ENCODE measurements at places on chromosomes 4 and X.

DNA sequence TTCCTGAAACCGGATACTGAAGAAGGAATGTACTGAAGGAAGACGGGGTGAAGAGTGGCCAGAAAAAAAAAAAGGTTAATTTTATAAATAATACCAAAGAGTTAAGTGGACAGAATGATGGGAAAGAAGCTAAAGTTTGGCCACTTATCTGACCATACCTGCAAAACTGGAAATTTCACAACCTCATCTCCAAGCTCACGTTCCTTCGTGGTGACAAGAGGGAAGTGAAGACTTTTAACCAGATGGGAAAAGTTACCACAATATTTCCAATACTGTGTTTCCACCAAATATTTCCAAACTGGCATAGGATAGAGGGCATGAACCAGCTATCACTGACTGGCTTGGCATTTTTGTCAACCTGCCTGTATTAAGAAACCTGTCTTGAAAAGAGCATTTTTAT is 56.4 kb downstream of the MAML3 start:
- DNase-seq, result no peak

DNA sequence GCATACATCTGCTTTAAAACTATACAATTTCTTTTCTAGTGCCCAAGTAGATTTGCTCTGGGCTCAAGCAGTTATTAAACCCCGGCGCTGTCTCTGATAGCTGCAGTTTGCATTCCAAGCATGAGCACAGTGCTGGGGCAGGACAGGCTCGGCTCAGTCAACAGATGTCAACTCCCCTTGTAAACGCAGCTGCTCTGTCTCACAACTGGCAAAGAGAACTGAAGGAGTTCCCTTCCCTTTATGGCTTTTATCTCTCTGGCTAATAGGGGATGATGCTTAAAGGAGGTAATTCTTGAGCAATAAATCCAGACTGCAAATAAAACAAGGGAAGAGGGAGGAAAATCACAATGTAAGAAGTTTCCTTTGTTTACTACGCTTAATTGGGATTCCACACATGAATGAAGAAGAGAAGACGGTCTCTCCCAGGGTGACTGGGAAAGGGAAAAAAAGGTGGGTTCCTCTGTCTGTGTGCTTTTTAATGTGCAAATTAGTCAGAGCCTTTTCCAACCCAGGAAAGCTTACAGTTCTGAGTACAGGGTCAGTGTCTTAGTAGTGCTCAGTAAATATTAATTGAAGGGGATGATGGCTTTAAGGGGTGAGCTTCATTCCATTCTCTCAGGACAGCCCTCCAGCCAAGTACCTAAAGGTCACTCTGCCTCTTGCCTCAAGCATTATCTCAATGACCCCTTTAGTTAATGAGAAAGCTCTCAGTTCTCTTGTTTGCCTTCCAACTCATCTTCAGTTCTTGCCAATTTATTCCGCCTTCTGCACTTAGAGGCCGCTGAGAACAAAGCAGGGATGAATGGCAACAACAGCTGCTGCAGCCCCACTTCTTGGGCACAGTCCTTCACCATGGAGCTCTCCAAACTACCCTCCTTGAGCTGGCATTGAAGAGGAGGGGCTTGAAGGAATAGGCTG is 155.7 kb upstream of the JADE1 start:
- DNase-seq, result no peak

DNA sequence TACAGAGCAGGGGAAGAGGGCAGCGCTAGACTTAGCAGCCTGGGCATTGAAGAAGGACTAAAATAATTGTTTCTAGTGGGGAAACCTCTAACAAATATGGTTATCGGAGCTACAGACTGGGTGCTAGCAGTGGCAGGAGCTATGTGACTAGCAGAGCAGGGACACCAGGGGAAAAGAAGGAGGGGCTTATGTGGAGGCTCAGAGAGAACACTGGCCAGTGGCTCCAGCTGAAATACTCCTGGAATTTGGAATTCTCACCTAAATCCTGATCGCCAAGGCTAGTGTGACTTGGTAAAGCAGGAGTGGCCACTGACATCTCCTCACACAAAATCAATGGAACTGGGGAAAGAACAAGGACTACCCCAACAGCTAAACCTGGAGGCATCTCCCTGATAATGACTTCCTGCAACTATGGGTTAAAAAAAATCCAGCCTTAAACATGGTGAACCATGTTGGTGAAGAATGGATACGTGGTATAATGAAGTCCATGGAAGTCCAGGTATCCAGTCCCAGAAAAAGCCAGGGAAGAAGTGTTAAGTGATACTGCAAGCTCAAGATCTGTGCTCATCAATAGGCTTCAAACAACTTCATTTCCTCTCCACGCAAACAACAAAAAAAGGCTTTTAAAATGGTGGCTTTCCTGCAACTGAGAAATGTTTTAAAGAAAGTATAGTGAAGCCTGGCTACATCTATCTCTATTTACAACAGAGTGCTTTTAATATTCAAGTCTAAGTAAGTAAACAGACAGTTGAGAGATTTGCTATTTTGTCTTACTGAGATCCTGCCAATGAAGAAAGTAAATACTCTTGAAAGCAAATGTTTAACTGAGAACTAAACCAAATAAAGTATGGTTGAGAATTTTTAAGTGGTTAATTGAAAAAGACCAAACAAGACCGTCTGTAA is 1.8 kb downstream of the TAPT1 start:
- no peak for DNase-seq

DNA sequence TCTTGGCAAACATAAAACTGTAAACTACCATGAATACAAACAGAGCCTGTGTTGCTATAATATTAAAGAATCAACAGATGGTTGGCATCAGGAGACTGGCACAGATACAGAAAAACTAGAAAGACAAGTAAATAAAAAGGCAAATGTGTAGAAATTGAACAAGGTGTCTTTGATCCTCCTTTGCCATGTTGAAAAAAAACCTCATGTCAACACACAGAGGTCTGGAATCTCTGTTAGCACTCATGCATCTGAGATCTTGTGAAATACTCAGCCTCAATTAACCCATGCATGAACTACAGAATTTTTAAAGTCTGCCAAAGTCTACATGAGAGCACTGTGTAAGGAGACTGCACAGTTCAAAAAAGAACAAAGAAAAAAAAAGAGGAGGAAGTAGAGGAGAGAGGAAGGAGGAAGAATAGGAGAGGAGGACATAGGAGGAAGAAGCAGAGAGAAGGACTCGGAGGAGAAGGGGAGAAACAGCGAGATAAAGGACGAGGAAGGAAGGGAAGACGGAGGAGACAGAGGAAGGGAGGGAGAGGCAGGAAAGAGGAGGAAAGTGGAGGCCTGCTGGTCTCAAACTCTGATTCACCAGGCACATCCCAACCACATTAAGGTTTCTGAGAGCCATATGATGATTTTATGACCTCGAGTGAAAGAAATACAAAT is 52.8 kb downstream of the PRDM5 start:
- no peak for DNase-seq

- DNase-seq, result no peak
These were observed 105.0 kb downstream of the TBL1X start for GRCh38 chrX:9569876-9570301.

DNA sequence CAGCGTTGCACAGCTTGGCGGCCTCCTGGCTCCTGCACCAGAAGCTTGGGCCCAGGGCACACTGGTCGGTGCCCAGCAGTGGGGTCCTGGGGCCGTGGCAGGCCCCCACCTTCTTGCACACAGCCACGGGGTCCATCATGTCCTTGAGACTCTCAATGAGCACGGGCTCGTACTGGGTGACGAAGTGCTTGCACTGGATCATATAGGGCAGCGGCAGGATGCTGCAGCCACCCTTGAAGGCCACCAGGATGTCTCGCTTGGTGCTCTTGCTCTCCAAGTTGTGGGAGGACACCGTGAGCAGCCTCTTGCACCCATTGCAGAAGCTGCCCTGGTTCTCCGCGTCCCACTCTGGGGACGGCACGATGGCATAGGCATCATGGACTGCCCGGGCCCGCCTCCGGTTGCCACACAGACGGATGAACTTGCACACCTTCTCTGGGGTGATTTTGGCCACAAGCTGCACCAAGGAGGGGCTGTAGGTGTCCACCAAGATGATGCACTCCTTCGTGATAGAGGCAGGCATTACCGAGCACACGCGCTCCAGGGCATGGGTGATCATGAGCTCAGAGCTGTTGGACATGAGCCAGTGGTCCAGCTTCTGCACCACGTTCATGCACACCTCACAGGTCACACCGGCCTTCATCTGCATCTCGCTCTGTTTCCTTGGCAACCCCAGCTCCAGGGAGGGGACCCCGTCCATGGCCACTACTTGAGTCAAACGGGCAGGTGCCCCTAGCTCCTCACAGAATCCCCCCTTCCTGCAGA is 1.2 kb downstream of the PSAPL1 start:
- no peak for DNase-seq

DNA sequence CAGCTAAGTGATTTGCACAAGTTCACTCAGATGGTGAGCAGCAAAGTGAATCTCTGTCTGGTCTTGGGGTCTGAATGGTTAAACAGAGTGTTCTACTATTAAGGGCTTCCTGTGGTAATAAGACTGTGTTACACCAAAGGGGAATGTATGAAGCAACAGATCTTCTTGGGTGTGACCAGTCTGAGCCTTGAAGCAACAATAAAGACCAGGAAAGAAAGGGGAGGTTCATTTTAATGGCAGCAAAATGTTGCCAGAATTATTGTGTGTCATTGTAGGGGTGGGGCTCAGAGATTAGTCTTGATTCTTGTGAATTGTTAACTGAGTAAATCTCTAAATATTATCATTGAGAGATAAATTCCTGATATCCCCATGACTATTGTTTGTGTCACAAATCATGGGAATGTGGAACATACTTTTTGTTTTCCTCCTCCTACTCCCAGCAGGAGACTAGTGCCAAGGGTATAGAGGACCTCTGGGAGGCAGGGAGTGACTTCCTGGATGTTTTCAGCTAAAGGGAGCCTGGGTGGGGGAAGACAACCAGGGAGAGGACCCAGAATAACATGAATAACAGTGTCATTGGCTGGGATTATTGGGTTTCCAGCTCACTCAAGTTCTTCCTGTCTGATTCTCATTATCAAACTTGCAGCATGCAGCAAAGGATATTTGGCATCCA is 141.4 kb upstream of the PAK3 start:
- DNase-seq, result no peak

GRCh38 chr4:22692736-22693135 is at the start of gene GBA3:
Gene GBA3 (plus strand): TSS chr4:22692937.
- no peak for DNase-seq

- no peak for DNase-seq
These were observed 245.3 kb downstream of the BCOR start for GRCh38 chrX:39852491-39852890.

DNA sequence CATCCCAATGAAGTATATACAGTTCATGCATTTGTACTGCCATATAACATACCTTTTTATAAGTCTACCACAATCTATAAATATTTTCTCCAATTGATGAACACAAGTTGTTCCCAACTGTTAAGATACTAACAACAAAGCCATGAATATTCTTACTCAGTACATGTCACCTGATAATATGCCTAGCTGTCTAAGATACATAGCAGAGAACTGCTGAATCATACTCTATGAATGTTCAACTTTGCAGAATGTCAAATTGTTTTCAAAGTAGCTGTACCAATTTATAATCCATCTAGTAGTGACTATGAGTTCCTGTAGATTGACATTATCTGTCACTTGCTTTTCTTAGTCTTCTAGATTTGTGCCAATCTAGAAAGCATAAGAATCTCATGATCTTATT is 84.9 kb downstream of the RAB28 start:
- no peak for DNase-seq

GRCh38 chrX:46698691-46699090 is 60.2 kb downstream of the SLC9A7 start:
- DNase-seq, result no peak

- DNase-seq, result no peak
These were observed 172.0 kb downstream of the AASDH start for GRCh38 chr4:56215141-56215783.

GRCh38 chrX:42536286-42536685 is 241.7 kb downstream of the PPP1R2C start:
- no peak for DNase-seq

- DNase-seq, result no peak
These were observed 466.7 kb downstream of the GASK1B start for GRCh38 chr4:157706155-157706554.

- DNase-seq, result no peak
These were observed 39.0 kb downstream of the PLAC8 start for GRCh38 chr4:83075311-83076095.

DNA sequence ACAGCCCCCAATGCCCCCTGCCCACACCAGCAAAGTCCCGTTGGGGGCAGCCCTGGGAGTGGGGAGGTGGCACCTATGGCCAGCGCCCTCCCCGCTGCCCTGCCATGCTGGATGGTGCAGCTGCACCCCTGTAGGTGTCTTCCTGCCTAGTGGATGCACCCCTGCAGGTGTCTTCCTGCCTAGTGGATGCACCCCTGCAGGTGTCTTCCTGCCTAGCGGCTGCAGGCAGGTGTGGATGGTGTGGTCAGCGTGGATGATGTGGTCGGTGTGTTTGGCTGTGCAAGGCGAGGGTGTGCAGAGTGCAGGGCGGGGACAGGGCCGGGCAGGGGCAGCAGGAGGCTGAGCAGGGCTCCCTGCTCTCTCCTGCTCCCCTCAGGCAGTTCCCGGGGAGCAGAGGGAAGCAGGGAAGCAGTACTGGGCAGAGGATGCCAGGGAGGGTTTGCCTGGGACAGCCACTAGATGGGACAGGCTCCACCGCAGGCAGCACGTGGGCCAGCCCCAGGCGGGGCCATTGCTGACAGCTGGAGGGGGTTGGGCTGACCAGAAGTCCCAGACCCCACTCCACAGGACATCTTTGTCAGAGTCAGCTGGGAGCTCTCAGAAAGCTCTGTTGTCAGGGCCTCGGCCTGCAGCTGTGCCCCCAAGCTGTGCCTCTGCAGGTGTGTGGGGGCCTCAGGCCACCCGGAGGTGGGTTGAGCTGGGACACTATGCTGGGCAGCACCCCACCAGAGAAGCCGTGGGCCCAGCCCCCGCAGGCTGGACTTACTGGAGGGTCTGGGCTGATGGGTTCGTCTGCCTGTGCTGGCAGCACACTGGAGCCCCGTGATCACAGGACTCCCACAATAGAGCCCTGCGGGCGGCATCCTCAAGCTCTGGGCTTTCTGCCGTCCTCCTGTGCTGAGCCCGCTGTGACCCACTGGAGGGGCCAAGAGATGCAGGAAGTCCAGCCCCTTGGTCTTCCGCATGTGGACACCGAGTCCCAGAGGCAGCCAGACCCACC is 23.7 kb downstream of the DOK7 start:
- DNase-seq, result no peak
